ENCODE measurements at places on chromosomes 5 and 9.

DNA sequence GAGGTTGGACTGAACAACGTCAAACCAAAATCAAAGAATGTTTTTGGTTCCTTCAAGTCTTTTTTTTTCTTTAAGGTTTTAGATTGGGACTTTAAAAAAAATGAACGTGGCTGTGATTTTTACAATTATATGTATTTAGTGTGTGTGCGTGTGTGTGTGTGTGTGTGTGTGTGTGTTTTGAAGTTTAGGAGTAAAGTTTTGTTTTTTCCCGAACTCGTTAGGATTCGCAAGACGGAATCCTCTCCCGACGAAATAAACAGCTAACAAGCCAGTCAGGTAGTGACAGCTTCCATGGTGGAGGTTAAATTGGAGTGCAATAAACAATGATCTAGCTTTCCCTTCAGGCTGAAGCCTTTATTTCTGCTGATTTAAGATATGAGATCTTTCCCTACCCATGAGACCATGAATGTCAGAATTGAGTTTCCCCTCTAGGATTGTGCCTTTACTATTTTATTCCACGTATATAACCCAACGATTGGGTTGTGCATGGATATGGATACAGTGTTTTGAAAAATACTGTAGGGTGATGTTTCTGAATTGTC, 1.2 kb downstream of the KIAA1958 start:
- peak; percentile 25 for DNase-seq

DNA sequence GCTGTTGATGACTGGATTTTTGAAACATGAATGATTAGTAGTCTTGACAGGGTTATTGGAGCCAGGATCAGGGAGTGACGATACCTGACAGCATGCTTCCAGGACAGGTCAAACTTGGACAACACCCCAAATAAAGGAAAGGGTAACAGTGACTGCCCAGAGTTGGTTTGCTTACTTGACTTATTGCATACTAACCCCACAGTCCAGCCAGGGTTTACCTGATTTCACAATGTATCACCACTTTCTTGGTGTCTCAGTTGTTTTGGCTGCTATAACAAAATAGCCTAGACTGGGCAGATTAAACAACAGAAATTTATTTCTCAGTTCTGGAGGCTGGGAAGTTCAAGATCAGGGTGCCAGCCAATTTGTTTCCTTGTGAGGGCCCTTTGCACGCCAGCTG, 301.0 kb upstream of the VLDLR start:
- no peak for DNase-seq

GRCh38 chr5:132641241-132641723, 16.7 kb upstream of the IL13 start:
- DNase-seq, result no peak

- DNase-seq, result no peak
Measured at GRCh38 chr5:23223846-23224245, 283.6 kb upstream of the PRDM9 start.

DNA sequence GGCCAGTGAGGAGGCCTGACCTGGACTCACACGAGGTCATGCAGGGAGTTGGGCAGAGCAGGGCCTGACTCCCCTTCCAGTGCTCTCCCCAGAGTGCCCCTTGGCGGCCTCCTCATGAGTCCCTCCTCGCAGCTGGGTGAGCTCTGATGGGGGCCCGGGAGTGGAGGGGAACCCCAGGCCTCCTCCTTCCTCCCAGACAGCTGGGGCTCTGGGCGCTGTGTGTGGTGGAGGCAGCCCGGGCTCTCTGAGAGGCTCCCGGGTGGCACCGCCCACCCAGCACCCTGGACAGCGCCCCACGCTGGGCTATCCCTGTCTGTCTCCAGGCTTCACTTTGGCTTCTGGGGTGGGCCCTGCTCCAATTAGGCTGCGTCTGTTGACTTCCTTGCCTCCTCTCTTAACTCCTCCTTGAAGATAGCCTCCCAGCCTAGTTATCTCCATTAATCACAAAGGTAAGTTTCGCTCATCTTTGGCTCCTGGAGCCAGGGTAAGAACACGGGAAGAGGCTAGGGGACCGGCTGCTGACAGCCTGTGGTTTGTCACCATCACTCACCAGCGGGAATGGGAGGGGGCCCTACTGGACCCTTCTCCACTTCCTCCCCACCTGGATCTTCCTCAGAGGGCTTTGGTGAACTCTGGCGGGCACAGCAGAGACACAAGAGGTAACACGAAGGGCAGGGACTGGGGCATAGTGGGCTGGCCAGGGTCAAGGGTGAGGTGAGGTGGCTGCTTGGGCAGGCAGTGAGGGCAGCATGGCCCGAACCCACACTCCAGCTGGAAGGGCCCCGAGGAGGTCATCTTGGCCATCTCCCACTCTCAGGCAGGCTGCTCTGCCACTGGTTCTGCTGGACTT, 13.1 kb downstream of the PSD2 start:
- peak; percentile 30 for DNase-seq

DNA sequence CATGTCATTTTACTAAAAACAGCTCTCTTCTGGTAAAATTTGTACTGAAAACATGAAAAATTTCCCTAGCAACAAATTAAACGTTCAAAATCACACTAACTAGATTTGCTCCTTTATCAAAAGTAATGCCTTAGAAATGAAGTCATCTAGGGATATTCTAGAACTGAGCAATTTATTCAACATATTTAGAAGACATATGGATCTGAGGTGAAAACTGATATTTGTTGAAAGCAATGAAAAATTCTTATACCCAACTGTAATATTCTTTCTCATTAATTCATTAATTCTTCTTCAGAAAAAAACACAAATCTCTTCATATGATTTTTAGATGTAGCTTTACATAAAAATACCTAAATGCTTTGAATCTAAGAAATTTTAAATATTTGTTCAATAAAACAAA, 604.9 kb downstream of the NR2F1-AS1 start:
- no peak for DNase-seq

DNA sequence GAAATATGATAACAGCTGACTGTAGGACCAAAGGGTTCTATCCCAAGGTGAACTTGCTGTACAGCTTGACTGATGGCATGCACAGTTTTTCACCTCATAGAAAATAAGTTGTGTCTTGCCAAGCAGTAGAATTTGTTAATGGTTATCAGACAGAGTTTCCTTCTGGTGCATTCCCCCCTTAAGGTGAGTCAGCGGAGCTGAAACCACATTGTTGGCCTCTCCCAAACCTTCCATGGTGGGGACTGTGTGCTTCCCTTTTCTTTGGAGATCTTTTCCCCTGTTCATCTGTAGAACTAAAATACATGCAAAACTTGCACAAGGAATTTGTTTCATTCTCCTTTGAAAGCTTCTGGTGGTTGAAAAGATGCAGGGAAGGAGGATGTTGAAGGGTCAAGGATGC, 179.8 kb downstream of the FGF1 start:
- DNase-seq, result no peak

- no peak for DNase-seq
Measured at GRCh38 chr5:179217356-179217755, 127.9 kb downstream of the ADAMTS2 start.

GRCh38 chr5:132813599-132814502, 749 bp downstream of the SOWAHA start:
- DNase-seq, result peak; percentile 62

GRCh38 chr9:89845862-89846261, 241.1 kb downstream of the GADD45G start:
- DNase-seq, result no peak
